ENCODE measurements at places on chromosomes 16 and 17.

DNA sequence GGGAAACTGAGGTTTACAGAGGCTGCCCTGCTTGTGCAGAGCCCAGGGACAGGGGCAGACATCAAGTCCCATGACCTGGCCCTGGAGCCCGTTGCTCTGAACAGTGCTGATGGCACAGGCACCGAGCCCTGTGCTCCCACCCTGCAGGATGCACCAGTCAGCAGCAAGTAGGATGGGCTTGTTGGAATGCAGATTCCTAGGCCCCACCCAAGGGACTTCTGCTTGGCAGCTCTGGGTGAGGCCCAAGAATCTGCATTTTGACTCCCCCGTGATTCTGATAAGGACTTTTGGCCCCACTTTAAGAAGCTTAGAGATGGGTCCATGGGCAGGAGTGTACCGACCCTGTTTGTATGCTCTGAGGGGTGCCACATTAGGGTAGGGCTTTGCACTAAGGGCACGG, 23.3 kb downstream of the LASP1 start:
- no peak for DNase-seq

GRCh38 chr17:32697728-32698625, 178.9 kb downstream of the MYO1D start:
- DNase-seq = no peak

GRCh38 chr16:86151239-86151851, 252.4 kb downstream of the IRF8 start:
- no peak for DNase-seq

- no peak for DNase-seq
Observed at GRCh38 chr17:35865412-35866340, 3.0 kb downstream of the HEATR9 start.

- no peak for DNase-seq
Observed at GRCh38 chr16:89146211-89147005, 25.1 kb upstream of the CDH15 start.

DNA sequence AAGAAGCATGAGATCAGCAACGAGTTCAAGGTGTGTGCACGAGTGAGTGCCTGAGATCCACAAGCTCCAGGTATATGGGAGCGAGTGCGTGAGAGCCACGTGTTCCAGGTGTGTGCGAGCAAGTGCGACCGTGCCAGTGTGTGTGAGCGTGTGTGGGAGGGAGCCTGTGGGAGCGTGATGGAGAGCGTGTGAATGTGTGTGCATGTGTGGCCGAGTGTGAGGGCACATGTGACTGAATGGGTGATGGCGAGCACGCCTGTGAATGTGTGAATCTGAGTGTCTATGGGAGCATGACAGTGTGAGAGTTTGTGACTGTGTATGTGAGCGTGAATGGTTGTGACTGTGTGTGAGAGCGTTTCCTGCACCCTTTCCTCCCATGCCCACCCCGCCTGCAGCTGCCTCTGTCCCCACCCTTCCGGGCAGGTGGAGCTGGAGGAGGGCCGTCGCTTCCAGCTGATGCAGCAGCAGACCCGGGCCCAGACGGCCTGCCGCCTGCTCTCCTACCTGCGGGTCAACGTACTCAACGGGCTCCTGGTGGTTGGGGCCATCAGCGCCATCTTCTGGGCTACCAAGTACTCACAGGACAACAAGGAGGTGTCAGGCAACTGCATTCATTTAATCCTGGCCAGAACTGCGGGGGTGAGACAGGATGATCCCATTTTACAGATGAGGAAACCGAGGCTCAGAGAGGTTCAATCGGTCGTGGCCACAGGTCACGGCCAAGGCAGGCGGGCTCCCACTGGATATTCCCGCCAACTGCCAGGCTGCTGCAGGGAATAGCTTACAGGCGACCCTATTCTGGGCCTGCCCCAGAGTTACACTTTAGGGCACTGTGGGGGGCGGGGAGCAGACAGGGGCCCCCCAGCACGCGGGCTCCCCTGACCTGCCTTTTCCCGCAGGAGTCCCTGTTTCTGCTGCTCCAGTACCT, 3.7 kb downstream of the TMC8 start:
- DNase-seq = no peak

GRCh38 chr17:20154286-20155000, 145.3 kb downstream of the SPECC1 start:
- no peak for DNase-seq

DNA sequence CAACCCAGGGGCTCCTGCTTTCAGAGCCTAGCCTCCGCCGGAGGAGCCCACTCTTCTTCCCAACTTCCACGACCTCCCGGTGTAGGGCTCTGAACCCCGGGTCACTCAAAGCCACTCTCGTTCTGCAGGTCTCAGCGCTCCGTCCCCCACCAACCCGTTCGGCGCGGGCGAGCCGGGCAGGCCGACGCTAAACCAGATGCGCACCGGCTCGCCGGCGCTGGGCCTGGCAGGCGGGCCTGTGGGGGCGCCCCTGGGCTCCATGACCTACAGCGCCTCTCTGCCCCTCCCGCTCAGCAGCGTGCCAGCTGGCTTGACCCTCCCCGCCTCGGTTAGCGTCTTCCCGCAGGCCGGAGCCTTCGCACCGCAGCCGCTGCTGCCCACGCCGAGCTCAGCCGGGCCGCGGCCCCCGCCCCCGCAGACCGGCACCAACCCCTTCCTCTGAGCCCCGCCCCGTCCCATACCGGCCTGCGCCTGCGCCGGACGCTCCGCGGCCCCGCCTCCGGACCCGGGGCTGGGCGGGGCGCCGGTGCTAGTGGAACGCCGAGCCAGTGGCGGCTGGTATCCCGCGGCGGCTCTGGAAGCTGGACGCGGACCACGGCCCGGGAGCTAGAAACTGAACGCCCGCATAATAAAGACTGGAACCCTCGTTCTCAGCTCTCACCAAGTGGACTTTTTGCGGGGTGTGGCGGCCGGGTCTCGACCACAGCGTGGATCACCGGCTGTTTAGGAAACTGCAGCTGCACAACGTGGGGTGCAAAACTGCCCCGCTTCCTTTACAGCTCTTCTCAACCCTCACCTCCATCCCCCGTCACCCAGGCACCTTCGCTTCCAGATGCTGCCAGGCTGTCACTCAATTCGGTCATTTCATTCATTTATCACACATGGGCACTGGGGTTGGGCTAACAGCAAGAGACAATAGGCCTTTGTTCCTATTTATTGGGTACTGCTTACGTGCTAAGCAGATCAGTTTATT, 5.0 kb upstream of the SPATA20 start:
- DNase-seq = peak; percentile 93

DNA sequence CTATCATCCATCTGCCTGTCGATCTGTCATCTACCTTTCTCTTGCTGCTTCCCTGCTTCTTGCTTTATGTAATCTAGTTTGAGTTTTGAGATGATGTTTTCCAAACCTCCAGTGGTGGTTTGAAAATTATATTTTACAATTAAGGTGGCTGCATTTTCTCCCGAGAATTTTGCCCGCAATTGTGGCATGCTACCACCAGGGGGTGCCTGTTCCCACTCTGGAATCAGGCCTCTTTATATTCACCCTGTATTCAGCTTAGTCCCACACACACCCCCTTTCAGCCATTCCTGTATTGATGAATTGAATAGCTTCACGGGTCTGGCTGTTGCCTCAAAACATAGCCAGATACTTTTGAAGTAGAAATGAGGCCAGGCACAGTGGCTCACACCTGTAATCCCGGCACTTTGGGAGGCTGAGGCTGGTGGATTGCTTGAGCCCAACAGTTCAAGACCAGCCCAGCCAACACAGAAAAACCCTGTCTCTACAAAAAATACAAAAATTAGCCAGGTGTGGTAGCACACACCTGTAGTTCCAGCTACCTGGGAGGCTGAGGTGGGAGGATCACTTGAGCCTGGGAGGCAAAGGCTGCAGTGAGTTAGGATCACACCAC, 3.2 kb downstream of the PRSS22 start:
- no peak for DNase-seq

DNA sequence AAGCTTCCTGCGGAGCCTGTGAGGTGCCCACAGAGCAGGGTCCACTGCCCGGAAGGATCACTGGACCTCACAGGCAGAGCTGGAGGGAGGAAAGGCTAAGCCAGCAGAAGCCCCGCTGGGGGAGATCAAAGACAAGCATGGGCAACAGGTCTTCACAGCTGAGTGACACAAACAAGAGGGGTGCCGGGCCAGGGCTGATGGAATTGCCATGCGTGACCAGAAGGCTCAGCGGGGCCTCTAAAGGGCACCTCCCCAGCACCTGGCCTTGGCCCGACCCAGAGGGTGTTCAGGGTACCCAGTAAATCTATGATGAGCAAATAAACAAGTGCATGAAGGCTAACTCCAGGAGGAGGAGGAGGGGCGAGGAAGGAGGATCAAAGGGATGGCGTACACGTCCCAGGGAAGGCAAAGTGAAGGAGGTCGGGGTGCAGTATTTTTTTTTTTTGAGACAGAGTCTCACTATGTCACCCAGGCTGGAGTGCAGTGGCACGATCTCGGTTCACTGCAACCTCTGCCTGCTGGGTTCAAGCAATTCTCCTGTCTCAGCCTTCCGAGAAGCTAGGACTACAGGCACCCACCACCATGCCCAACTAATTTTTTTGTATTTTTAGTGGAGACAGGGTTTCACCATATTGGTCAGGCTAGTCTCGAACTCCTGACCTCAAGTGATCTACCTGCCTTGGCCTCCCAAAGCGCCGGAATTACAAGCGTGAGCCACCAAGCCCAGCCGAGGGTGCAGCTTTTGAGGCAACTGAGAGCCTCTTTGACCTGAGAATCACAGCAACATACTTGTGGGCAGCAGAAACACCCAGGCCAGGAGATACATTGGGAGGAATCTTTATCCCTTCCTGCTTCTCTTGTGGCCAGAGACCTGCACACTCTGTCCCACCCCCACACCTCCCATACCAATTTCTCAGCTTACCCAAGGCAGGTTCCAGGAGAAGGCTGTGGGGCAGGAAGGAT, 16.1 kb upstream of the EXOC7 start:
- no peak for DNase-seq

DNA sequence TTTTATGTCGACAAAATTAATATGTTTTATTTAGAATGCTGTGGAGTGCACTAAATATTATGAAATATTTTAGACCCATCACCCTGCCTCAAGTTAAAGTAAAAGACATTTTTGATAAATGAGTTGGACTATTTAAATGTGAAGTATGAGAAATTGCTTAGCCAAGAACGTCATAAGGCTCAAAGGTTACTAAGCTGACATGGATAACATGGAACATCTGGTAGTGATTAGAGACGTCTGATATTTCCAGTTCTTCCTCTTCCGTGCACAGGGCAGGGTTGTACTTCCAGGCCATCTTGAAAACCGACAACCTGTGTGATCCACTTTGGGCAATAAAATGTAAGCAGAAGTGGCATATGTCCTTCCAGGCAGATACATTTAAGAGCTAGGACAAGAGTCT, 7.2 kb upstream of the CCL8 start:
- DNase-seq = no peak

- DNase-seq = no peak
Observed at GRCh38 chr16:60491273-60491672, 1545.0 kb downstream of the CDH8 start.

- no peak for DNase-seq
Observed at GRCh38 chr17:28896884-28897768, at the start of gene FLOT2. FLOT2 (minus strand) TSS chr17:28897733; CDS start chr17:28897574, 159 bp downstream.

DNA sequence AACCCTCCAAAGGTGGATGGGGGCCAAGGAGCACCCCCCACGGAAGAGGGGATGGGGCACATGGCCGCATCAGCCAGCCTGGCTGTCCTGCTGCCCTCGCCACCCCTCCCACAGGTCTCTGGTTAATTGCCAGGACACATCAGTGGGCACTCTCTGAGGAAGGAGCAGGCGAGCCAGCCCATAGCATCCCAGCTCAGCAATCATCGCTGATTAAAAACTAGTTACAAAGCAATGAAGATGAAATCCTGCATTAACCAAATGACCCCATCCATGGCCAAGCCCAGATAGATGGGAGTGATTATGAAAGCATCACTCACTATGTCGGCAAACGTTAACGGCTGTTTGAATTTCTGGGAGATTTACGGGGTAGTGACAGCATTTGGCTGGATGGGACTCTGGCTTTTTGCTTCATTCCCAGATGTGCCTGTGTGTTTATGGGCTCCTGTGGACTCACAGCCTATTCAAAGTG, 45.3 kb downstream of the CCDC182 start:
- no peak for DNase-seq

GRCh38 chr17:42922294-42922693, 21.7 kb downstream of the G6PC1 start:
- no peak for DNase-seq

GRCh38 chr16:22348291-22348690, 26.1 kb downstream of the CDR2 start:
- DNase-seq = no peak

- no peak for DNase-seq
Observed at GRCh38 chr16:47047524-47048203, 74.2 kb upstream of the DNAJA2 start.

GRCh38 chr17:74520790-74521480, 10.3 kb downstream of the CD300LB start:
- peak; percentile 60 for DNase-seq

- DNase-seq = no peak
Observed at GRCh38 chr17:81647640-81648012, 8.7 kb downstream of the PDE6G start.

DNA sequence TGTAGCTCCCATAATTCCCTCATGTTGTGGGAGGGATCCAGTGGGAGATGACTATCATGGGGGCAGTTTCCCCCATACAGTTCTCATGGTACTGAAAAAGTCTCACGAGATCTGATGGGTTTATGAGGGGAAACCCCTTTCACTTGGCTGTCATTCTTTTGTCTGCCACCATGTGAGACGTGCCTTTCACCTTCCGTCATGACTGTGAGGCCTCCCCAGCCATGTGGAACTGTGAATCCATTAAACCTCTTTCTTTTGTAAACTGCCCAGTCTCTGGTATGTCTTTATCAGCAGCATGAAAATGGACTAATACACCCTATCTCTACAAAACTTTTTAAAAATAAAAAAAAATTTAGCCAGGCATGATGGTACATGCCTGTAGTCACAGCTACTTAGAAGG, 6.2 kb upstream of the C17orf113 start:
- DNase-seq = no peak
